ENCODE measurements at places on chromosomes 2 and 18.
A peak's percentile ranks its signal among the peaks of the same experiment; 100 is the strongest.

DNA sequence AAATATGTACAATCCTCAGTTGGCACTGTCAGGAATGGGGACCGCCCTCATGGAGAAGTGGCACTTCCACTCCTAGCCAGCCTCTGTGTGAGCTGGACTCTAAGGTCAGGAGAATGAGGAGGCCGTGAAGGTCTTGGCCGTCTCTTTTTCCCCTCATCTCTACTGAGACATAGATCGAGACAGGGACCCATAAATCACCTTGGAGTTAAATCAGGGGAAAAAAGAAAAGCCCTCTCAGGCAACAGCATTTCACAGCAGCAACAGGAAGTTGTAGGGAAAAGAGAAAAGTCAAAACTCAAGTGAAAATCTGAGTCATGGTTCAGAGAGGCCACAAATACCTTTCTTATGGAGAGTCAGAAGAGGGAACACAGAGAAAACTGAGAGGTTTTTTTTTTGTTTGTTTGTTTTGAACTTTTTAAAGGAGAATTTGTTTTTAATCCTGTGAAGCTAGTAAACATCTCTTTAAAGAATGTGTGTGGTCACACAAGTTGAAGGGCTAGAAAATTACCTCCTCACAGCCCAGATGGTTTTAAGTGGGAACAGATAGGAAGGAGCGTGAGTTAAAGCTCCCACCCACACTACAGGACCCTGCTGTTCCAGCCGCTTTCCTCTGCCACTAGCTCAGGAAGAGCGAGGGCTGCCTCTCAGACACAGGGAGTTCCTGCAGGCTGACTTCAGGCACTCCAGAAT is 30.6 kb upstream of the CYP1B1 start:
- DNase-seq = no peak

DNA sequence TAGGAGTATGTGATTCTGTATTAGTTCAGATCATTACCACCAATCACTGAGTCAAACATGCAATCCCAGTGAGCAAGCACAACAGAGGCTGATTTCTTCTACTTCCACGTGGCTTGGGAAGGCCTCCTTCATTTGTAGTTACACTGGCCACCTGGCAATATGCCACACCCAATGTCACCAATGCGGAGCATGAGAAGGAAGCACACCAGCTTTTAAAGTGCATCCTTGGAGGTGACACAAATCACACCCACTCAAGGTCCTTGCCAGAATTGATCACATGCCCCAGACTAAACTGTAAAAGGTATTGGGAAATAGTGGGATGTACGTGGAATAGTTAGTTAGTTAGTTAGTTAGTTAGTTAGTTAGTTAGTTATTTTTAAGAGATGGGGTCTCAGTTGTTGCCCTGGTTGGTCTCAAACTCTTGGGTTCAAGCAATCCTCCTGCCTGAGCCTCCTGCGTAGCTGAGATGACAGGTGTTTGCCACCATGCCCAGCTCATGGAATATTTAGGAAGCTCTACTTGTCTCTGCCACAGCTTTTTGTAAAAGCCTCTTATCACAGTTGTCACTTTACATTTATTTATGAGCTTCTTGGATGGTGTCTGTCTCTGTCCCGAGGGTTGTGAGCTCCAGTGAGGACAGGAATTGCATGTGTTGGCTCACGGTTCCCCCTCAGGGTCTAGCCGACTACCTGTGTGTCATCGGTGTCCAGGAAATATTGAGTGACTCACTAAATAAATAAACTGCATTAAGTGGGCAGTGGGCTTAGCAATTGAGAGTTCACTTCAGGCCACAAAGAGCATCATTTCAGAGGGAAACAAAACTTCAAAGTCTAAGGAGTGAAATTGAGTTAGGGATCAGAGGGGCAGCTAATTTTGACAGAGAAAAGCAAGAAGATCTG is 28.1 kb upstream of the CAB39 start:
- no peak for DNase-seq

DNA sequence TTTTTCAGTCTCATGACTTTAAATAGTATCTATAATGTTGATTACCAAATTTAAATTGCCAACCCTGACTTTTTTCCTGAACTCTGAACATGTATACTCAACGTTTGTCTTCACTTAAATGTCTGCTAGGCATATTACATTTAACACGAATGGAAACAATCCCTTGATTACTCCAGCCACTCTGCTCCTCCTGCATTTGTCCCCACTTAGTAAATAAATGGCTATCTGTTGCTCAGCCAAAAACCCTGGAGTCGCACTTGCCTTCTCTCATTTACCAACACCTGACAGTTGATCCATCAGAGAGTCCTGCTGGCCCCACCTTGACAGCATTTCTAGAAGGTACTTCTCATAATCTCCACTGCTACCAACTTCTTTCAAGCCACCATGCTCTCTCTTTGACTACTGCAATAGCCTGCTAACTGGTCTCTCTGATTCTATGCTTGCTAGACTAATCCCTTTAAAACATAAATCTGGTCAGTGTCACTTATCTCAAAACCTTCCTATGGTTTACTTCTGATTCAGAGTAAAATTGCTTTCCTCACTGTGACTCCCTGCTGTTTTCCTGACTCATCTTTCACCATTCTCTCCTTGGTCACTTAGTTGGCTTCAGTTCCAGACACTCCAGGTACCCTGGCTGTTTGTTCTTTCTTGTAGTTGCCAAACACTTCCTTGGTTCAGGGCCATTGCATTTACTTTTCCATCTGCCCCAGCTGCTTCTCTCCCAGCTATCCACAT is 31.9 kb downstream of the SPAG16 start:
- no peak for DNase-seq

GRCh38 chr18:7523772-7524171 is 43.3 kb upstream of the PTPRM start:
- DNase-seq = no peak

GRCh38 chr2:54638103-54638502 is 85.4 kb upstream of the EML6 start:
- DNase-seq = no peak

DNA sequence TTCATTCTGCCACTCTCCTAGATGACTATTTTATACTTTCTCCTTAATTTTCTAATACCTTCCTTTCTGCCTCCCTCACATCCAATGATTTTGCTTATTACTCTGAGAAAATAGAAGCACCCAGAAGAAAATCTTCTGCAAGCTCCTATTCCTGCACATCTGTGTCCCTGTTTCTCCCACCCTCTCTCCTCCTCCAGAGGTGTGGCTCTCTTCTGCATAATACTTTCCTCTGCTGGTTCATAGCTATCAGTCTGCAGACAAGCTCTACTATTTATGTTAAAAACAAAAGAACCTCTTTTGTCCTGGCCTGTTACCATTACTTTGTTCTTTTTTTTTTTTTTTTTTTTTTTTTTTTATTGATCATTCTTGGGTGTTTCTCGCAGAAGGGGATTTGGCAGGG is 34.3 kb downstream of the ACSL3 start:
- DNase-seq = no peak

- DNase-seq = peak; percentile 46
Observed at GRCh38 chr18:8988260-8988871, 114.1 kb upstream of the NDUFV2 start.

- DNase-seq = no peak
Observed at GRCh38 chr2:220586980-220587530, 959.6 kb downstream of the SLC4A3 start.

DNA sequence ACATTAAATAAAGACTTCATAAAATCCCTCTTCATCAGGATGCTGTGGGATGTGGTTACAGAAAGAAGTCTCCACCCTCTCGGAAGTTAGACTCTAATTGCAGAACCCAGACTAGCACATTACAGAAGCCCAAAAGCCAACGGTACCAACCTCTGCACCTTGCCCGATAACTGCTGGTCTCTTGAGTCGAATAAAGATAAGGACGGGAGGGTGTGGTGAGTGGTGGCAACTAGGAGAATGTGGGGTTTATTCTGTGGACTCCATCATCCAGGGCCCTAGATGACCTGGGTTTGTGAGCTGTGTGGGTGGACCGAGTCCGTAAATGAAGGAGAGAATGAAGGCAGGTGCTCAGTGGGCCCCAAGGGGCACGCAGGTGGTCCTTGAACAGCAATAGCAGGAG is 462.8 kb upstream of the ID2 start:
- DNase-seq = no peak

- no peak for DNase-seq
Observed at GRCh38 chr2:241996100-241996499, 126.6 kb downstream of the RTP5 start.
